Sigmoid colon (tissue), 7 donors: ENCODE measurements at places on chromosomes 5 and 9. TPM values are rescaled to one million over a fixed set of nuclear protein-coding genes. Genes with fewer than 3 reads are reported as not detected.

Gene NXNL2
- polyA plus RNA-seq: not detected

- DNase-seq: no peak
Measured at GRCh38 chr9:92725266-92725545, 39.4 kb downstream of the BICD2 start.

DNA sequence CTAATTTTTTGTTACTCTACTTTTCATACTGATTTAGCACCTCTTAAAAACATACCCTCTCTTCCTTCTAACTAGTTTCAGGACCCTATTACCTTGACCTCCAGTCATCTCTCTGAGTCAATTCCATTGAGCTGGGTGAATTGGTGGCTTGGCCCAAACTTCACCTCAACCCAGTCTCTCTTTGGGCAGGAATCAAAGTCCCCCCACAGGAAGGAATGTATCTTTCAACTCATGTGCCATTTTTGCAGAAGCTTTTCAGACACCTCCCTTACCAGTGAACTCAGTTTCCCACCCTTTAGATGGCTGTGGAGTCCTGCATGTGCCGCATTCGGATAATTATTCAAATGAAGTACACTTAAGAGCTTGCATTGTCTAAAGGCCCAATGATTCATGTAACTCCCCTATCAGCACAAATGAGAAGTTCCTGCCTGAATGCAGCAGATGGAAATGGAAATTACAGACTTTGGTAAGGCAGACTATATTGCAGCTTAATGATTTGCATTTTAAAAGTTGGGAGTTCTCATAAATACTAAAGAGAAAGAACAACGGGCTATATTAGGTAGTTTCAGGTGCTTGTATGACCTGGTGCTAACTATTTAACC is 693.5 kb downstream of the PTPRD start:
- DNase-seq: no peak

GRCh38 chr9:125462861-125463291 is 201.2 kb downstream of the GAPVD1 start:
- no peak for DNase-seq

DNA sequence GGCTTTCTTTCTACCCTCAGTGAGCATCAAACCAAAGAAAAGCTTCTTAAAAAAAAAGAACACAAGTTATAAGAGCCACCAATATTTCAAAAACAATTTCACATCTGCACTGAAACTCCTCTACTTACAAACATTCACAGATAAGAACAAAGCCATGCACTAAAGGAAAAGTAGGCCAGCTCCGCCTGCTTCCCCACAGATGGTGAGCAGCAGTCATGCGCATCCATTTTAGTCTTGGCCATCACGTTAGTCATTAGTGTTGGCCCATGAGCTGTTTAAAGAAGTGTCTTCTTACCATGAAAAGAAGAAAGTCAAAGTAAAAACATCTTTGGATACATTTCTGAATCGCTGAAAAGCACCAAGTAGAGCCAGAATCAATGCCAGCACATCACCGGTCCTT is 40.0 kb upstream of the SMIM23 start:
- DNase-seq: no peak

DNA sequence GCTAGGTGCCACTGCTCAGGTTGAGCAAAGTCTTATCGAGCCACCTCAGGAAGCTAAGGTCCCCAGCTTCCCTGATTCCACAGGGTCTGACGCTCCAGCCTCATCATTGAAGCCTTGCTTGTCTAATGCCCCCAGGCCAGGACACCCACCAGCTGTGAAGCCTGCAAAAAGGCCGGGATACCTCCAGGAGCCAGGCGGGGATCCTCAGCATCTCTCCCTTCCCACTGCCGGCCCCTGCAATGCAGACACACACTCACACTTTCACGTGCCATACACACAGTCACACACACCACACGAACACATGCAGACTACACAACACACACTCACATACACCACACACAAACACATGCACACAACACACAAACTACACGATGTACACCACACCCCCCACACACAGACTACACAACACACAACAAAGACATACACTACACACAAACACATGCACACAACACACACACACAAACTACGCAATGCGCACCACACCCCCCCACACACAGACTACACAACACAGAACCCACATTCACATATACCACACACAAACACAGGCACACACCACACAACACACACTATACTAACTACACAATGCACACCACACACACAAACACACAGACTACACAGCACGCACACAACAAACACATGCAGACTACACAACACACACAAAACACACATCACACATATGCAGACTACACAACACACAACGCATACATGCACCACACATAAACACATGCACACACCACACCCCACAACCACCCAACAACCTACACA is 17.8 kb upstream of the S1PR3 start:
- DNase-seq: no peak

- no peak for DNase-seq
Measured at GRCh38 chr9:4090491-4090890, 209.4 kb downstream of the GLIS3 start.

Gene SPINK1
- 283 TPM for polyA plus RNA-seq

- DNase-seq: no peak
Measured at GRCh38 chr9:97309260-97309659, 1.8 kb downstream of the CCDC180 start.

- DNase-seq: no peak
Measured at GRCh38 chr5:147619281-147619878, 109.5 kb upstream of the DPYSL3 start.

GRCh38 chr9:98445576-98445975 is 190.1 kb upstream of the TBC1D2 start:
- DNase-seq: no peak

GRCh38 chr5:61811052-61811451 is 479.0 kb downstream of the ZSWIM6 start:
- DNase-seq: no peak

DNA sequence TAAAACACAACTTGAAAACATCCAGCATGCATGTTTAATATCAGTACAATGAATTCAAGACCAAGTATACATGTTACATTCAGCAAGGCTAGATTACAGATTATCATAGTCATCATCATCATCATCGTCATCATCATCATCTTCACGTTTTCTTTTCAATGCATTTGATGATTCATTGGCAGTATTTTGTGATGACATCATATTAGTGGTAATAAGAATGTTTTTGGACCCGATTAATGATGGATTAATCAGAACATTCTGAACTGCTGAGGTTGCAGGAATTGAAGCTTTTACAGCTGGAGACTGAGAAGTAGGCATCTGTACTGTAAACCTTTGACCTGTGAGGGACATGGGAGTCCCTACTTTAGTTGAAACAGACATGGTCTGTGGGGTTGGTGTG is 4.5 kb downstream of the AK6 start:
- DNase-seq: no peak

Gene HSD17B3
- not detected for polyA plus RNA-seq
